Kasumi-1 (cell line): ENCODE measurements at places on chromosomes 6 and 20.

GRCh38 chr6:11370191-11371018 lies 137.9 kb upstream of the NEDD9 start:
- no peak for DNase-seq

GRCh38 chr6:15327271-15327670 lies 81.4 kb downstream of the JARID2 start:
- no peak for DNase-seq

DNA sequence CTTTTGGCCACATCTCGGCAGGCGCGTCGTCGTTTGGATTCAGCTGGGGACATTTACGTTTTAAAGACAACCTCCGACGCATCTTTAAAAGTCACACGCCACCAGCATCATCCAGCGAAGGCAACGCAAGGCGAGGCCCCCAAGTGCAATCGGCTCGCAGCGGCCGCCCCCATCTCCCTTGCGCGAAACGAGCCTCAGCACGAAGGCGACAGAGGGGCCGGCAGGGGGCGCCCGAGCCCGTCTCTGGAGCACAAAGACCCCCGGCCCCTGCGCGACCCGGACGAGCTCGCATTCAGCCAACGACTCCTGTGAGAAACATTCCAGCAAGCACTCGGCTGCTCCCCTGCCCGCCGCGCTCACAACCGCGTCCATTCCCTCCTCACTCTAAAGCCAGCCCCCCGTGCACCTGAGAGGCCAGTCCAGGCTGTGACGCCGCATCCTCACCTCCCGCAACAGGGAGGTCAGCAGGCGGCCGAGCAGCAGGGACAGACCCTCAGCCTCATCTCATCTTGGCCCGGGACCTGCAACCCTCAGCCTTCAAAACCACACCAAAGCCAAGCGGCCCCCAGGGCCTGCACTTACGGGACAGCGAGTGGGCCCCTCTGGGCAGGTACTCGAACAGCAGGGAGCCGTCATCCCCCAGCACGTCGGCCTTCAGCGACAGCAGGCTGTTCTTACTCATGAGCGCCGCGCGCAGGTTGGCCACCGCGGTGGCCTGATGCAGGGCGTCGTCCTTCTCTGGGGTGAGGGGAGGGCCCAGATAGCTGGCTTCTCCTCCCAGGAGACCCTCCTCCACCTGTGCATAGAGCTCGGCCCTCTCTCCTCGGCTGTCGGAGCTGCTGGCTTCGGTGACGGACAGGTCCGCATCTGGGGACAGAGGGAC lies 35.8 kb downstream of the SLC2A4RG start:
- DNase-seq: peak; percentile 5

DNA sequence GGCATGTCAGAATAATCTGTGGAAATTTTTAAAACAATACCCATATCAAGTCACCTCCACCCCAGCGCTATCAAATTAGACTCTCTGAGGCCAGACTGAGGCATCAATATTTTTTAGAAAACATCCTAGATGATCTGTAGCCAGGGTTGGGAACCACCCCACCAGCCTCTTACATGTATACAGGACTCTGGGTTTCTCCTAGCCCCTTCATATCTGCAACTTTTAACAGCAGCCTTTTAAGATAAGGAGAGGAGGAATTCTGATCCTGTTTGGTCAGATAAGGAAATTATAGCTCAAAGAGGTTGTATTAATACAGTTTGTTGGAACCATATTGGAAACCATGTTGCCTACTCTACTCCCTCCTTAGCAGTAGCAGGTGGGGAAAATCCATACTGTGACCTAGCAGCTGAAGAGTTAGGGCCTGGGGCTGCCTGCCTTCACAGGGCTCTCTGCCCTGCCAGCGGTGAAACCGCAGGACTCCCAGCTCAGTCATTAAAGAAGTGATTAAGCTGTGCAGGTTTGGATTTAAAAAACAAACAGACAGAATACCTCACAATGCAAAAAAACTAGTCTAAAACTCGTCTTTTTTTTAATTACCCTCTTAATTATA lies 30.0 kb downstream of the BRPF3 start:
- no peak for DNase-seq

GRCh38 chr6:106799031-106799894 lies 169.9 kb downstream of the QRSL1 start:
- DNase-seq: no peak
